Hair follicle dermal papilla cell (primary cell): ENCODE measurements at places on chromosomes 1 and 21. TPM values are rescaled to one million over a fixed set of nuclear protein-coding genes. Genes with fewer than 3 reads are reported as not detected.

Gene MRPL20
- total RNA-seq: 47.4 and 54.9 TPM in 2 replicates

Gene C8A
- total RNA-seq: not detected in 2 replicates

Gene LAPTM5
- total RNA-seq: 0.97 TPM in 2 replicates

Gene CD1B
- not detected in 2 replicates for total RNA-seq

Gene SPATA45
- total RNA-seq: not detected in 2 replicates

Gene LINGO4
- total RNA-seq: not detected in 2 replicates

Gene UBE2J2
- total RNA-seq: 41.2 and 44.0 TPM in 2 replicates

Gene PLA2G5
- total RNA-seq: not detected in 2 replicates

Gene ATP6V1G3
- total RNA-seq: not detected in 2 replicates

Gene SPAG17
- total RNA-seq: 1.1 and 1.7 TPM in 2 replicates

Gene CFAP141
- not detected in 2 replicates for total RNA-seq

Gene AMPD1
- total RNA-seq: not detected in 2 replicates

Gene OR2T2
- total RNA-seq: not detected in 2 replicates

Gene TACSTD2
- 2.4 and 3.9 TPM in 2 replicates for total RNA-seq

Gene LORICRIN
- not detected in 2 replicates for total RNA-seq

Gene RGS13
- not detected in 2 replicates for total RNA-seq

Gene SAMD13
- 0.49 and 0.97 TPM in 2 replicates for total RNA-seq

Gene ANGPTL3
- total RNA-seq: under 0.01 and 0.12 TPM in 2 replicates

Gene NAXE
- 47.1 and 55.3 TPM in 2 replicates for total RNA-seq

Gene C1orf115
- 0.49 and 0.61 TPM in 2 replicates for total RNA-seq

Gene SLC22A15
- total RNA-seq: 22.3 and 27.4 TPM in 2 replicates

Gene CITED4
- 1.7 and 2.1 TPM in 2 replicates for total RNA-seq

Gene COL11A1
- 168 and 264 TPM in 2 replicates for total RNA-seq

Gene S100A1
- total RNA-seq: not detected in 2 replicates

Gene RGS4
- 8.3 and 11.3 TPM in 2 replicates for total RNA-seq

Gene PRDX1
- total RNA-seq: 227 and 323 TPM in 2 replicates

Gene SLC9C2
- not detected in 2 replicates for total RNA-seq
